Fibroblast of the aortic adventitia (primary cell): ENCODE measurements at places on chromosomes 1 and 21.

DNA sequence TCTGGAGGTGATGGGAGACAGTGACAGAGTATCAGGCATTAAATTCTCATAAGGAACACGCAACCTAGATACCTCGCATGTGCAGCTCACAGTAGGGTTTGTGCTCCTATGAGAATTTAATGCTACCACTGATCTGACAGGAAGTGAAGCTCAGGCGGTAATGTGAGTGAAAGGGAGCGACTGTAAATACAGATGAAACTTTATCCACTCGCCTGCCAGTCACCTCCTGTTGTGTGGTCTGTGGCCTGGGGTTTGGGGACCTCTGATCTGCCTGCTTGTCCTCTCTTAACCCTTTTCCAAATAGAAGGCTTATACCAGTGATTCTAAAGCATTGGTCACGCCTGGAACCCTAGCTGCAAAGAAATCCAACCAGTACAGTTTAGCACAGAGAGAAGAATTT lies 15.3 kb downstream of the GABPA start:
- no peak for DNase-seq

GRCh38 chr1:244796719-244797406 lies 38.6 kb upstream of the COX20 start:
- peak; percentile 81 for DNase-seq

DNA sequence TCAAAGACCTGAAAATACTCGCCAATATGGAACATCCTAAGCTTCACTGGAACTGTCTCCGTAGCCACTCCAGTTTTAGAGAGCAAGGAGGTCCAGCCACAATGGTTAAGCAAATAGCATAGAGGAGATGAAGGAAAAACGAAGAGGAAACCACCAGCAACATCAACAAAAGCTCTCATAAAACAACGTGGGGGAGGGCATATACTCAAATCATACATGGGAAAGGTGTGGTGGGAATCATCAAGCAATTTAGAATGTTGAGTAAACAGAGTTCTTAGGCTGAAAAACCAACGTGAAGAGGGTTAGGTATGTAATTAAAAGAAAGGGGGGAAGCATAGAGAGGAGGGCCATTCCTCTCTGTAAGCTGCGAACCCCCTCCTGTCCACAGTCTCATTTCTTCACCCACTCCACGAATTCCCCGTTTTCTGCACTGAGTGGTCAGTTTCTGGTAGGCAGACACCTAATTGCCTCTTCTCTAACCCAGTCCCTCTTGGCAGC lies 1.0 kb downstream of the TMEM59 start:
- no peak for DNase-seq

DNA sequence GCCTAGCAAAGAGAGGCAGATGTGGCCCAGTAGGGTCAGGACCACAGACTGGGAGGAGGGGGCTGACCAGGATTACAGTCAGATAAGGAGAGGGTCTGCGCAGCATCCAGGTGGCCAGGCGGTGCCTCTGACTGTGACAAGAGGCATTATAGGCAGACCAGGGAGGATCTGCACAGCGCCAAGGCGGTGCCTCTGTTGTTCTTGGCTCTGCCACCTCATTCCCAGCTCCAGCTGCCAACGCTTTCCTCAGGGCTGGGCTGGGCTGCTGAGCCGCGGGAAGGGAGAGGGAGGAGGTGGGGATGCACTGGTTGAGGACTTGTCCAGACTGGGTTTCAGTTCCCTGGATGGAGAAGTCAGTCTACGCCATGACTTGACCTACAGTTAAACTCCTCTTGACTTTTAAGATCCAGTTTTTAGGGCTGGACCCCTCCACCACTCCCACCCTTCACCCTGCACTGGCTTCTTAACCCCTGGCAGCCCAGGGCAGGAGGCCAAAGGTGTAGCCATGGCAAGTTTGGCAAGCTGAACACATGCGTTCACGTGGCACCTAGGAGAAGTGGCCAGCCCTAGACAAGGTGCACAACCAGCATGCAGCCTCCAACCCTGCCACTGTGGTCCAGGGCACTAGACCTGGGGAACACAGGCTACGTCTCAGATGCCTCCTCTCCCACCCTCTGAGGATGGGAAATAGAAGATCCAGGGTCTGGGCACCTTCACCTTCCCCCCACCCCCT lies 4.5 kb upstream of the CRABP2 start:
- DNase-seq: peak; percentile 88

DNA sequence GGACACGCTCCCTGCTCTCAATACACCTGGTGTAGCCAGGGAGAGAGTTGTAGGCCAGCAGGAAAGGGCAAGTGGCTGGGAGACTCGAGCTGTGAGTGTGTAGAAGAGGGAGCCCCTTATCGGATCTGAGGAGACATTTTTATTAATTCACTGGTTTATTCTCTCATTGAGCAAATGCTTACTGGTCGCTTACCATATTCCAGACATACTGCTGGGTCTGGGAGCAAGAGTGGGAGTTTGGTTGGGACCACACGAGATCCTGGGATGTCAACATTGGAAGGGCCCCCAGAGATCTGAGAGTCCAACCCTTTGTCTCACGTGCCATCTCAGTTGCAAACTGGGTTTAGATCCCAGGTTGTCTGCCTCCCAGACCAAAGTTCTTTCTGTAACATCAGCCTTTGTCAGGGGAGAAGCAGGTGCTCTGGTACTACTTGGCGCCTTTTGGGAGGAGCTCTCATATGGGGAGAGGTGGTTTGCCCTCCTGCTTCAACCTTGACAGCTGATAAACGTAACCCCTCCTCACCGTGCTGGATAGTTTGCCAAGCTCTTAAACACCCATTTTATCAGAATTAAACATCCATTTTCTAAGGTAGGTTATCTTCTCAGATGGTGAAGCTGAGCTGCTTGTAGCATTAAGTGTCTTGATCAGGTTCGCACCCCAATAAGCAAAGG lies 742 bp downstream of the TMEM222 start:
- DNase-seq: no peak

DNA sequence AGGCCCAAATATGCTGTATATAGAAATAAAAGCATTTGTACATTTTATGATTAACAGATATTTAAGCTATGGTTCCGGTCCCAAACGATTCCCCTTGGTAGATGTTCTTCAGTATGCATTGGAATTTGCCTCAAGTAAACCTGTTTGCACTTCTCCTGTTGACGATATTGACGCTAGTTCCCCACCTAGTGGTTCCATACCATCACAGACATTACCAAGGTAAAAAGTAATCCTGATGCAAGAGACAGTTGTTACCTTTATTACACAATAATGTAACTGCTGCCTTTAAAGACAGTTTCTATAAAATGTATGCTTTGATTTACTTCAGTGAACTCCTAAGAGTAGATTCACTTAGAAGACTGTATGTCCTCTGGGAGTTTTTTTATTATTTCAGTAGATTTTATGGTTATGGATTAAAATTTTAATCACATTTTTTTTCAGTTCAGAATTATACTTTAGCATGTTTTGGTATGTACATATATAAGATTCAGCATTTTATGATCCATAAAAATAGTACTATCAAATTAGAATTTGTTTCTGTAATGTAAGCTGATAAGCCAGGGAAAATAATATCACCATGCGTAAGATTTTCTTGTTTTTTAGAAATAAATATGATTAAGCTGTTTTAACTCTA lies 96.5 kb downstream of the USP25 start:
- DNase-seq: peak; percentile 59

- no peak for DNase-seq
These were observed 3.4 kb downstream of the OR2T11 start for GRCh38 chr1:248631354-248632008.
